Tibial artery (tissue), 4 donors: ENCODE measurements at places on chromosomes 6 and 20.
A peak's percentile ranks its signal among the peaks of the same experiment; 100 is the strongest.

GRCh38 chr20:824916-825315 is 8.6 kb upstream of the FAM110A start:
- DNase-seq = no peak

GRCh38 chr6:110681543-110682459 is 133.5 kb downstream of the CDK19 start:
- DNase-seq = no peak

- DNase-seq = no peak
Observed at GRCh38 chr20:38714308-38714707, 10.0 kb upstream of the SLC32A1 start.

DNA sequence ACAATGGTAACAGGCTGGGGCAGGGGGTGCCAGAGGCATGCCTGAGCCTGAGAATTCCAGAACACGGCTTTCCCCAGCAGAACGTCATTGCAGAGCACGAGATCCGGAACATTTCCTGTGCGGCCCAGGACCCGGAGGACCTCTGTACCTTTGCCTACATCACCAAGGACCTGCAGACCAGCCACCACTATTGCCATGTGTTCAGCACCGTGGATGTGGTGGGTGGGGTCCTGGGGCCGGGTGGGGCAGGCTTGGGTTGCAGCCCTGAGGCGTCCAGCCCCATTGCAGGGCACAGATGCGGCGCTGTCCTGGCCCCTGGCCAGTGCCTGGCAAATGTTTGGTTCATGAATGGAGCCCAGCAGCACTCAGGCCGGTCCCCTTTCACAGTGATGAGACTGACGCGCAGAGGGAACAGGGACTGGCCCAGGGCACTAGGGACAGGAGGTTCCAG is 57.1 kb downstream of the TCP11 start:
- peak; percentile 17 for DNase-seq

GRCh38 chr6:14380901-14381828 is 263.6 kb downstream of the CD83 start:
- no peak for DNase-seq
